ENCODE measurements at places on chromosomes 12 and 14.

GRCh38 chr12:114668151-114668885 is 15.7 kb downstream of the TBX3 start:
- no peak for DNase-seq

DNA sequence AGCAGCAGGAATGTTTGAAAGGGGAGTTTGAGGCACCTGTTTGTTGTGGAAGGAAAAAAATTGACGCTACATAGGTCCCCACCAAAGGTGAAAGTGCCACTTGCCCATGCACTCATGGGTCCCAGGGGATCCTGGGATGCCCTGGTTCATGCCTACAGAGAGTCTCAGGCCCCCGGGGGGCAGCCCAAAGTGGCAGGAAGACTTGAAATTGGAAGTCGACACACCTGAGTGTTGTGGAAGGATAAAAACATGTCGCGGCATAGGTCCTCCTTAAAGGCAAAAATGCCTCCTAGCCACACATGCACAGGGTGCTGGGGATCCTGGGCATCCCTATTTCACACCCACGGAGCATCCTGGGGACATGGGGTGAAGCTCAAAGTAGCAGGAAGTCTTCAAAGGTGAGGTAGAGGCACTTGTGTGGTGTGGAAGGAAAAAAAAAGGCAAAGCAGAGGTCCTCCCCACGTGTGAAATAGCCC is 576.1 kb downstream of the ALG10 start:
- no peak for DNase-seq

DNA sequence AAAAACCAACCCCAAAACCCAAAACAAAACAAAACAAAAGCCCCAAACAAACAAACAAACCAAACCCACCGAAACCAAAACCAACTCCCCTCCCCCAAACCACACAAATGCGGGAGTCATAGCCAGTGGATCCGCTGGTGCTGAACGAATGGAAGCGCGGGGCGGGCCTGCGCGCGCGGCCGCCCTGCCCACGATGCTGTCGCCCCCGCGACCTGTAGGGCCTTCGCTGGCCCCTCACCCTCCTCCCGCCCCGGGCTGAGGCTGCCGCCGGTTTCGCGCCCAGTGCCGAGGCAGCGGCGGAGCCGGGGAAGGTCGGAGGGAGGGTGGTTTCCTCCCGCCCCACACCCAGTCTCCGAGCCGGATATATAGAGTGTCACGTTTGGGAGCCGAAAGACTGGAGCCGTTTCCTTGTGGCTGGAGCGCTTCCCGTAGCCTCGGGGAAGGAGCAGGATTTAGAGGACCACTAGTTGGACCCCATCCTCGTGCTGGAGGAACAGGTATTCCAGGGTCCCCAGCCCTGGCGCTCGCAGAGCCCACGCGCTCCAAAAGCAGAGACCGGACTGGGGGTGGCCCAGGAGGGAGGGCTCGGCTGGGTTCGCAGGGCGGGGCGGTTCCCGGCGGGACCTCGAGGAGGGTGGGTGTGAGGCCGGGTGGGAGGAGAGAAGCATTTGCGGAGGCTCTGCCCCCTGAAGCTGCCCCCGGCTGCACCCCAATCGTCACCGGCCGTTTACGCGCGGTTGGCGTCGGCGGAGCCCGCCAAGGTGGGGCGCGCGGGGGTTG is at the start of gene FAR2:
TSS of gene FAR2 (plus strand) at position 368 of the 780 bp plus-strand sequence. CDS start 121,172 bp downstream, outside the sequence.
- DNase-seq, result no peak

- no peak for DNase-seq
Observed at GRCh38 chr12:131002216-131002631, 48.5 kb downstream of the ADGRD1 start.

DNA sequence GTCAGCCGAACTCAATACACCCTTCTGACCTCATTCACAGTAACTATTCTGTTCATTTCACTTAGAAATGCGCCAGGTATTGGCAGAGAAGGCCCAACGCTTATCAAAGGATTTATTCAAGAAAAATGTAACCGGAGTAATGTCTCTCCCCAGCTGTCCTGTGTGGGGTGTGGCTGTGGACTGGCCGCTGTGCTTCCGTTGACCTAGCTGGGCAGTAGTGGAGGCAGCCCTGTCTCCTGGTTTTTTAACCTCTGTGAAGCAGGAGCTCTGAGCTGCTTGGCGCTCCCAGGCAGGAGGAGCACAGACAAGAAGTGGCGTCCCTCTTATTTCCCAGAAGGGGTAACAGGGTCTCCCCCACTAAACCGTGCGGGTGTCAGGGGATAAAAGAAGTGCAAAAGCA is 85.2 kb downstream of the ESR2 start:
- DNase-seq, result no peak

DNA sequence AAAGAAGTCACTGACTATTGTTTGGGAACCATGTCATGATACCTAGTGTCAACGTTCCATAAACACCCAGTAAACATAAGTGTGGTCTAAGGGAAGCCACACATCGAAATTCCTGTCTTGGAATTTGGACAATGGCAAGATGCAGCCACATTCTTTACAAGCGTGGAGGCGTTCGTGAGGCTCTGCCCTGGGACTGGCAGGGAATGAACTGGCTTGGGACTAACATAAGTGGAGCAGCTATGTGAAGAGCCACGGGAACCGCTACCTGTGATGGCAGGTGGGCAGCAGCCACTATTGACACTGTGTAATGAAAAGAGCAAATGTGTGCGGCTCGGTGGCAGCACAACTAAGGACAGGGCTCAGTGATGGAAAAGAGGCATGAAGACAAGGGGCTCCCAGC is 10.0 kb upstream of the NRIP2 start:
- DNase-seq, result no peak

- DNase-seq, result no peak
Observed at GRCh38 chr14:69910871-69911270, 31.7 kb downstream of the SMOC1 start.

DNA sequence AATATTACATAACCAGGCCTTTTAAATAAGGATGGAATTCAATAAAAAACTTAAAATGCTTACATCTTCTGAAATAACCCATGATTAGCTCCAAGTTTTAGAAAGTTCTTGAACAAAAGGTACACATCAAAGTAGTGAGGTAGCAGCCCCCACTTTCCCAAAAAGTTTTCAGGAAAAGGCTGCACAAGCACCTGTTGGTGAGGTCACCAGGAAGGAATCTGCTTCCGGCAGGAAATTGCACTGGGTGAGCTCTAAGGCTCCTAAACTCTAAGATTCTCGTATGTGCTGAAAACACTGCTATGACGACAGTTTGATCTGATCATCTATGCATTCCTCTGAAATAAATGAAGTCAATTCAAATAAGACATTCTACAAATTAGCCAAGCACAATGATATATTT is 34.3 kb upstream of the TTC7B start:
- no peak for DNase-seq

DNA sequence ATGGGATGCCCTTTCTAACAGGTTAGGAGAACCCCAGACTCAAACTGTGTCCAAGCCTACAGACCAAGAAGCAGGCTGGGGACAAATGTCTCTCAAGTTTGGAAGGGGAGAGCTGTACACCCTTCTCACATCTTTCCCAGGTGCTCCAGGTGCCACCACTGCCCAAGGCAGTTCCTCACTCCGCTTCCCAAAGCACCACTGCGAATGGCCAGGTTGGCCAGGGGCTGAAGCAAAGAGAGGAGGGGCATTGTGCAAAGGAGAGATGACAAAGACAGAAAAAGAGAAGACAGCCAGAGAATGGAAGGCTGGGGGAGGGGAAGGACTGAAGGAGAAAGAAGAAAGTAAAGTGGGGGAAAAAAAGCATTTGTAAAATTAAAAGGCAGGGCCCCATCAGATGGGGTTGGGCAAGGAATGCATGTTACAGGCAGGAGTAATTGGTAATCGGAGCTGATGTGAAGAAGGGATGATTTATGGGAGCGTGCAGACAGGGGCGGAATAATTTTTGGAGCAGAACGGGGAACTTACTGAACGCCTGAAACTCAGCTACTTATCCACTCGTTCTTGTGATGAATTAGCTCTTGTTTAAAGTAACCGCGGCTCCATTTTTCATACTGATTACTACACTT is 165.8 kb downstream of the ESRRB start:
- peak; percentile 80 for DNase-seq

GRCh38 chr12:63978519-63978918 is 134.0 kb downstream of the SRGAP1 start:
- no peak for DNase-seq

DNA sequence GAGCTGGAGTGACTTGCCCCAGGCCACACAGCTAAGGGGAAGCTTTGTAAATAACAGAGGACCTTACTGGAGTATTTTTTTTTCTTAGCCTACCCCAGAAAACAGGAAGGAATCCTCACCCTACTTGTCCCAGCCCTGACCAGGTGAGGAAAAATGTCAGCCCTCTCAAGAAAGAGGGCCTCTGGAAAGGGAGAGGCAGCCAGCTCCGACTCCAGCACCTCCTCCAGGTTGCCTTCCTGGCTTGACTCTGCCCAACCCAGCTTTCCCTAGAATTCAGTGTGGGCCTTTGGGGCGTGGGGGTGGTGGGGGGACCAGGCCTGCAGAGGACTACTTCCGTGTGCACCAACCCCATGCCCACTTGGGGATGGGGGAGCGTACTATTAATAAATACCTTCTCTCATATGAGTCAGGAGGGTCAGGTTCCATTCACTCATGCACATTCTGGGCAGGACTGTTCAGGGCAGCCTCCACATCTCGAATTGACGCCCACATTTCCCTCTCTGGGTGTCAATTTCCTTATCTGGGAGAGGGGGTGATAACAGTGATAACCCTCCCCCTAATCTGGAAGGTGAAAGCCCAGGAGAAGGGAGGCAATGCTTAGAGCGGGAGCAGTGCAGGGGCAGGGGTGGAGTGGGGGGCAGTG is 5.2 kb downstream of the RHOF start:
- DNase-seq, result no peak

DNA sequence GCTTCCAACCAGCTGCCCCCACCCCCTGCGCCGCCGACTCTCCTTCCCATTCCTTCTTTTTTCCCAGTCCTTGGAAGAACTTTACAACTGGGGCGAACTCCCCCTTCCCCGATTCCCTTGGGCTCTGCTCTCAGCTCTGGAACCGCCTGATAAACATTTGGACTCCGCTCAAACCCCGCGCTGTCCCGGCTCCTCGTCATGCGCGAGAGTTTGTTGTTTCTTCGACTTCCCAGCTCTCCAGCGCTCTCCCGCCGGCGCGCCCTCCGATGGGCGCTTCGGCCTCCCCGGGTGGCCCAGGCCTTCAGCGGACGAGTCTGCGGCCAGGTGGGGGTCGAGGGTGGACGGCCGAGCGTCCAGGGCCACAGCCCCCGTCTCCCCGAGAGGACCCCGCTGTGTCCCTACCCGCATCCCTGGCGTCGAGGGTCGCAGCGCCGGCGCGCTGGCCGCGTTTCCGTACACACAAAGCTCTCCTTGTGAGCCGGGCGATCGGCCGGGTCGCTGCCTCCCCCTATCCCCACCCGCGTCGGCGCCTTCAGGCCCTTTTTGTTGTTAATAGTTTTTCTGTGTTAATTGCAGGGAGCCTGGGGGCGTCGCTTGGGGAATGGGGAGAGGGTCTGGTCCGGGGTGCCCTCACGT is 847 bp downstream of the MMP14 start:
- DNase-seq, result no peak

DNA sequence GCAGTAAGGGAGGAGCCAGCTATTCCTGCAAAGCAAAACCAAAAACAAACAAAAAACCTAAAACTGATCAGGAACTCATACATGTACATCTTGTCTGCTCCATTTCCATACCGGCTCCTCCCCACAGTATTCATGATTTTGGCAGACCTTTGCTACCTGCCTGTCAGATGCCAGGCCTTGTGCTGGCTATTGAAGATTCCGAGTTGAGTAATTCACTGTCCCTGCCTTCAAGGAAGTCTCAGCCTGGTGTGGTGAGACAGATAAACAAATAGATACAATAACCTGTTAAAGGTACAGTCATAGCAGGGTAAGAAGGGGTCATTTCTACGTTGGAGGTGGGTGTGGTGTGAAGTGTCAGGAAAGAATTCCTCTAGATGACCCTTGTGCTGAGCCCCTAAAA is 42.7 kb downstream of the SUSD6 start:
- DNase-seq, result no peak

Measured in SK-N-MC (cell line).